ENCODE measurements at places on chromosomes 11 and 22.

GRCh38 chr11:67572747-67573419, 10.7 kb upstream of the GSTP1 start:
- no peaks in the 10 kb centered on the region for H3K36me3 ChIP-seq
- H3K27me3 ChIP-seq, result peaks cover 2% of the 10 kb centered on the region
- no peak overlapping the region for H3K4me3 ChIP-seq

- H3K27ac ChIP-seq, result no peak overlapping the region
- no peak overlapping the region for H3K4me3 ChIP-seq
- H3K4me1 ChIP-seq, result peaks cover 31% of the 10 kb centered on the region
- no peak for DNase-seq
Observed at GRCh38 chr11:337711-338110, 17.1 kb upstream of the IFITM3 start.

DNA sequence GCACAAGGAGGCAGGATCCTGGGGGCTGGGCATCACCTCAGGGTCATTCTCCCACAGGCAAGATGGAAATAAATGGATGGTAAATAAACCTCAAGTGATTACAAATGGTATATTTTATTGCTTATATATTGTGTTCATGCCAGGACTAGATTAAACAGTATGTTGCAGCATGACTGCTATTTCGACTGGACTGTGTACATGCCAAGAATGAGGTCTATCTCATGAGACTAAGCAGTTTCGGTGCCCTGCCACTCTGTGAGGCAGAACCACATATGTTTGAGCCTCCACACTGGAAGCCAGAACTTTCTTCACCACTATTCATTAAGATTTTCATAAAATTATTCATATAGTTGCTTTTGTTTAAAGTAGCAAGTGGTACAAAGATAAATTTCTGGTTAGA, 140.2 kb downstream of the DDX10 start:
- H3K27ac ChIP-seq, result no peak overlapping the region
- peaks cover 9% of the 10 kb centered on the region for H3K4me1 ChIP-seq
- H3K4me3 ChIP-seq, result no peak overlapping the region

DNA sequence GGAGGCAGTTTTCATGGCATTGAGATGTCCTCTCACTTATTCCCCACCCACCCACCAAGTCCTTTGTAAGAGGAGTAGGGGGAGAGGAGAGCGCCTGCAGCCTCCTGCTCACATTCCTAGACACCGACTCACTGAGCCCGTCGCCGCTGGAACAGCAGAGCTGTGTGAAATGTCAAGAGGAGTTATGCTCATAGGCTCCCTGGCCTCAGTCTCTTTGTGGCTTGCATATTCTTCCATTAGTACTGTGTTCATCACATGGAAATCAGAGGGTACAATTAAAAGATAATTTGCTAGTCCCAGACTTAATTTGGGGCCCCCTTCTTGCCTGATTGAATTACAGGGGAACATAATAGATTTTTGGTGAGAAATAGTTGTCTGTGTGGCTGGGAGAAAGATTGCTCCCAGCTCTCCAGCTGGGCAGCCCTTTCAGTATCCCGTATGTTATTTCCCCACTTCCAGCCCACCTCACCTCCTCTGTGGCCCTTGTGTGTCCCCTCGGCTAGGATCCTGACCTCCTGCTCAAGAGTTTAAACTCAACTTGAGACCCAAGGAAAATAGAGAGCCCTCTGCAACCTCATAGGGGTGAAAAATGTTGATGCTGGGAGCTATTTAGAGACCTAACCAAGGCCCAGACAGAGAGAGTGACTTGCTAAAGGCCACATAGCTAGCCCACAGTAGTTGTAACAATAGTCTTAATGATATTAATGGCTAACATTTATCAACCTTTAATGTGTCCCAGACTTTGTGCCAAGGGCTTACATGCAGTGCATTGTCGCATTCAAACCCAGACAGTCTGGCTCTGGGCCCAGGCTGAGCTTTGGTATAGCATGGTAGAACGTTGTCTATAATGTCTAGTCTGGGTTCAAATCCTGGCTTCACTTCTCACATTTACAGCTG, 32.2 kb downstream of the LIMK2 start:
- peaks cover 42% of the 10 kb centered on the region for H3K36me3 ChIP-seq
- H3K27me3 ChIP-seq, result peaks cover 3% of the 10 kb centered on the region
- peaks cover 66% of the 10 kb centered on the region for H3K4me1 ChIP-seq
- DNase-seq, result no peak

GRCh38 chr22:45757068-45757467, 85.4 kb downstream of the ATXN10 start:
- peaks cover 4% of the 10 kb centered on the region for H3K27me3 ChIP-seq
- H3K4me3 ChIP-seq, result no peak overlapping the region
- H3K36me3 ChIP-seq, result peaks cover 3% of the 10 kb centered on the region
- H3K27ac ChIP-seq, result no peak overlapping the region
- peaks cover 7% of the 10 kb centered on the region for H3K4me1 ChIP-seq

GRCh38 chr22:26970809-26971394, 313.5 kb downstream of the MIAT start:
- H3K27me3 ChIP-seq, result no peaks in the 10 kb centered on the region
- no peaks in the 10 kb centered on the region for H3K4me1 ChIP-seq
- no peaks in the 10 kb centered on the region for H3K36me3 ChIP-seq
- H3K4me3 ChIP-seq, result no peak overlapping the region

- H3K4me3 ChIP-seq, result no peak overlapping the region
- H3K27me3 ChIP-seq, result peaks cover 1% of the 10 kb centered on the region
- no peaks in the 10 kb centered on the region for H3K4me1 ChIP-seq
- no peaks in the 10 kb centered on the region for H3K36me3 ChIP-seq
- no peak overlapping the region for H3K27ac ChIP-seq
- no peak for DNase-seq
Observed at GRCh38 chr11:68970921-68971636, 9.7 kb downstream of the MRGPRD start.

DNA sequence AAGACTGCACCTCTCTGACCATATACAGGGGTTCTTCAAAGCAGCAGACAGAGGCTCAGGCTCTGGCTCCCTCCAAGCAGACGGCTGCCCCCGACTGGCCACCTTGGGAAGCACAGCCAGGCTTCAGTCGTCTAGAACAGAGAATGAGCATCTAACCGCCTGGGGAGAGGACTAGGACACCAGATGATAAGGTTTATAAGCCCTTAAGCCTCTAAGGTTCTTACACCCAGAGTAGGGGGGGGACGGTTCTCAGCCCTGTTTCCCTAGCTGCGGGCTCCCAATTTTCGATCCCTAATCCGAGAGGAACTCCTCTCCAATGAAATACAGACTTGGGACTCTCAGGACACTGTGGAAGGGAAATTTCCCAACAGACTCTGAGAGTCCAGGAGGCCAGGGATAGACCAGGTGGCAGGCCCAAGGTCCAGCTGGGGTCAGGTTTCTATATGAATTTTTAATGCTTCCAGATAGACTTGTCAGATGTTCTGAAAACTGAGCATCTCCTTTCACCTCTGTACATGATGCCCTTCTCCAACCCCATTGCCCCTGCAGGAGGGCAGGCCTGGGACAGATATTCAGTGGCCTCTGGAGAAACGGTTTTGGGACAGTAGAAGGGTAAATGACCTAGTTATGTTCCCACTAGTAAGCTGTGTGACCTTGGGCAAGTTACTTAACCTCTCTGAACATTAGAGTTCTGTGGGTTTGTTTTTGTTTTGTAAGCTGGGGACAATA, 20.2 kb downstream of the RTN4RL2 start:
- DNase-seq, result peak; percentile 83
- H3K4me1 ChIP-seq, result peaks cover 15% of the 10 kb centered on the region
- peaks cover 30% of the 10 kb centered on the region for H3K27me3 ChIP-seq
- no peaks in the 10 kb centered on the region for H3K36me3 ChIP-seq
- no peak overlapping the region for H3K27ac ChIP-seq

DNA sequence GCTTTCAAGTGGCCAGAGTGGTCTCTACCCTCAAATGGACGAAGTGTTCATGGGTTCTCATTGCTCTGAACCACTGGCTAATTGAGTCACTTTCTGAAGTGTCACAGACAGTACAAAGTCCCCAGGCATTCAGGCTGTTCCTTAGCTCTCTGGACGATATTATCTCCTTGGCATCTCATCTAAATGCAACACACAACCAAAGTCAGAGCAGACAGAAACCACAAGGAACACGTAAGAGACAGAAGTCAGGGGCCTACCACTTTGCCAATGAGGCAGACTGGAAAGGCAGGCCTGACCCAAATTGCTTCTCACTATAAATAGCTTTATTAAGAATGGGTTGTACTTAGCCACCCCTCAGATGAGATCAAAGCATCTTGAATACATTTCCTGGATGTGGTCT, 29.0 kb upstream of the LDLRAD3 start:
- H3K27ac ChIP-seq, result no peak overlapping the region
- no peak for DNase-seq
- H3K4me1 ChIP-seq, result peaks cover 15% of the 10 kb centered on the region

DNA sequence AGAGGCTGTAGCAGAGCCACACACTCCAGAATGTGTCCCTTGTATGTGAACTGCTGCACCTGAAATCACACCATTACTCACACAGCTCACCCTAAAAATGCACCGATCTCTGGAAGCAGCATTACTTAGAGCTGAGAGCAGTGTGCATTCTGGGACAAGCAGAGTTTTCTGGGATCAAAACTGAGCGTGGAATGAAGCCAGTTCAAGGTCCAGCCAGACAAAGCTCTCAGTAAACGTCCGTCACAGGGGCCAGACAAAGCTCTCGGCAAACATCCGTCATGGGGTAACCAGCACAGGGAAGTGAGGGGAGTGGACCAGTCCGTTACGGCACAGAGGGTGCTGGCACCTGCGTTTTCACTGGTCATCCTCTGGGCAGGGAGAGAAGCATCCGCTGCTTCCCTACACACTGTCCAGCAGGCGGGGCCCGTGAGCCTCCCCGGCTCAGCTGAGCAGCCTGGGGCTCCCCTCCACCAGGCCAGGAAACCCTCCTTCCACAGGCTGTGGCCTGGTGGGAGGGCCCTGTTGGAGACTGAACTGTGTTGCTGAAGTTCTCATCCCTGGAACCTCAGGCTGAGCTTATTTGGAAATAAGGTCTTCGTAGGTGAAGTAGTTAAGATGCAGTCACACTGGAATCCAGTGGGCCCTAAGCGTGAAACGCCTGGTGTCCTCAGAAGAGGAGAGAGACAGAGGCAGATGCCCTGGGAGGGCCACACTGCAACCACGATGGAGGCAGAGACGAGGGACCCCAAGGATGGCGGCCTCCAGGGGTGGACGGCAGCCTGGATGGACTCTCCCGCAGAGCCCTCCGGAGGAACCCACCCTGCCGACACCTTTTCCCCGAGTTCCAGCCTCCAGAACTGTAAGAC, 883.9 kb downstream of the BRD1 start:
- H3K4me3 ChIP-seq, result no peak overlapping the region
- DNase-seq, result peak; percentile 76
- peaks cover 4% of the 10 kb centered on the region for H3K4me1 ChIP-seq
- H3K27me3 ChIP-seq, result peaks cover 12% of the 10 kb centered on the region
- no peak overlapping the region for H3K27ac ChIP-seq
- H3K36me3 ChIP-seq, result no peaks in the 10 kb centered on the region

GRCh38 chr22:30326255-30326705, 461 bp downstream of the TBC1D10A start:
- H3K27ac ChIP-seq, result no peak overlapping the region
- peaks cover 14% of the 10 kb centered on the region for H3K4me1 ChIP-seq
- H3K27me3 ChIP-seq, result peaks cover 7% of the 10 kb centered on the region
- peaks cover 13% of the 10 kb centered on the region for H3K36me3 ChIP-seq

DNA sequence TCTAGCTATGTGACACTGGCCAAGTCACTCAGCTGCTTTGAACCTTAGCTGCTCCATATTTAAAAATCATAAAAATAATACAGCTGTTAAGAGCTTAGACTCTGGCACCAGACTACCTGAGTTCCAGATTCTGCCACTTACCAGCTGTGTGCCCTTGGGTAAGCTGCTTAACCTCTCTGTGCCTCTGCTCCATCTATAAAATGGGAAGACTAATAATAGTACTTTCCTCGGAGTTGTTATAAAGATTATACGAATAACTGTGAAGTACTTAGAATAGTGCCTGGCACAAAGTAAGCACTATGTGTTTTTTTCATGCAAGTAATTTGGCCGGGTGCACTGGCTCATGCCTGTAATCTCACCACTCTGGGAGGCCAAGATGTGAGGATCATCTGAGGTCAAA, 1.4 kb downstream of the HDHD5 start:
- peaks cover 22% of the 10 kb centered on the region for H3K4me1 ChIP-seq
- peaks cover 4% of the 10 kb centered on the region for H3K27me3 ChIP-seq
- peaks cover 5% of the 10 kb centered on the region for H3K36me3 ChIP-seq
- peak overlapping the region; percentile 87 for H3K4me3 ChIP-seq
- DNase-seq, result no peak

- no peaks in the 10 kb centered on the region for H3K27me3 ChIP-seq
- H3K36me3 ChIP-seq, result no peaks in the 10 kb centered on the region
Observed at GRCh38 chr11:133414506-133414905, 117.8 kb downstream of the OPCML start.

DNA sequence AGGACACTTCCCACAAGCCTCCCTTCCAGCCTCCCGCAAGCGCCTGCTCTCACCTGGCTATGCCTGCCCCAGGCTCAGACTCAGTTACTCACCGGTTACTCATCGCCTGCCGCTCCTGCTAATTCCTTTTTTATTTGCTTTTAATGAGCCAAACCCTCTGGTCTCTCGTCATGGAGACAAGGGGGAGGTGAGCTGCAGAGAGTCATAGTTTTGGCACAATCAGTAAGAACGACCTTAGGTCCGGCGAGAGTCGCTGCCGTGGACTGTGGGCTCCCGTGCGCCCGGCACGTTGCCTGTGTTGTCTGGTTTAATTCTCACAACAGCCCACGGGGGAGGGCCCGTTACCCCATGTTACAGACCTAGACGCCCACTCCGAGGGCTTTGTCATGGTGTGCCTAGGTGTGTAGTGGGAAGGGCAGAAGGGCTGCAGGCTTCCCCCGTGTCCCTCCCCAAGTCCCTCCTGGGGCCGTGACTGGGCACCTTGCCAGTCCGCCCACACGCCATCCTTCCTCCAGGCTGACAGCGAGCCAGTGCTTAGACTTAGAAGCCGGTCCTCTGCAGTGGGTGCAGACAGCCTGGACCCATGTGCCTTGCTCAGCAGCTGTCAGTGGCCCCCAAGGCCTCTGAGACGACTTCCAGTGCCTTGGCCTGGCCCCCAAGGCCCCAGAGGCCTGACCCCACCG, 42.2 kb downstream of the WNT7B start:
- H3K27me3 ChIP-seq, result peaks cover 3% of the 10 kb centered on the region
- no peaks in the 10 kb centered on the region for H3K4me1 ChIP-seq
- H3K4me3 ChIP-seq, result no peak overlapping the region

DNA sequence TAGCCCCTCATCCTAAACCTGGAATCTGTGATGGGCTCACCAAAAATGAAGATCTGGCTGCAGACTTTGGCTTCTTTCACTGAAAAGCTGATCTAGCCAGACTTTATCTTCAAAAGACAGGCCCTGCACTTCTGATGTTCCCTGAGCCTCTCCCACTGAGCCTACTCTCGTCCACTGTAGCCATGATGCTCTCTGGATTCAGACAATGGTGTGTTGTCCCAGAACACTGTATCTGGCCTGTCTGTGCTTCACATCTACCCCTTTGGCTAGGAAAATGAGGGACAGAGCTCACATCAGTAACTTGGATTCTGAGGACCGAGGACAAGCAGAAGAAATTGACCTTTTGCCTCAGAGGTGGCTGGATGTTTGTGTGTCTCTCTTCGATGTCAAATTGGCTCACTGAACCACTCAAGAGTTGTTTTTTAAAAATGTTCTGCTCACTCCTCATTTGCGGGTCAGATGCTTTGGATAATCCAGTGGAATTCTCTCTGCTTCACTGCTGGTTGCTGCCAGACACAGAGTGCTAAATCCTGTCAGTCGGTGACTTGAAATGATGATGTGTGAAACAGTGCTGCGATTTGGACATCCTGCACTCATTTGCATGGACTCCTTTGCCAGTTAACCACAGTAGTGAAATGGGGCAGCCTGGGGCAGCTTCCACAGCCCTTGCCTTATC, 67.5 kb downstream of the ARFGAP2 start:
- no peak overlapping the region for H3K4me3 ChIP-seq
- H3K27ac ChIP-seq, result no peak overlapping the region
- peaks cover 4% of the 10 kb centered on the region for H3K4me1 ChIP-seq
- H3K36me3 ChIP-seq, result peaks cover 4% of the 10 kb centered on the region
- H3K27me3 ChIP-seq, result peaks cover 2% of the 10 kb centered on the region
- DNase-seq, result no peak
